ENCODE measurements at places on chromosomes 4 and X.

- no peak for DNase-seq
Observed at GRCh38 chrX:48785186-48785539, 1.2 kb upstream of the GATA1 start.

- DNase-seq, result no peak
Observed at GRCh38 chrX:44036336-44036735, 63.1 kb upstream of the NDP start.

DNA sequence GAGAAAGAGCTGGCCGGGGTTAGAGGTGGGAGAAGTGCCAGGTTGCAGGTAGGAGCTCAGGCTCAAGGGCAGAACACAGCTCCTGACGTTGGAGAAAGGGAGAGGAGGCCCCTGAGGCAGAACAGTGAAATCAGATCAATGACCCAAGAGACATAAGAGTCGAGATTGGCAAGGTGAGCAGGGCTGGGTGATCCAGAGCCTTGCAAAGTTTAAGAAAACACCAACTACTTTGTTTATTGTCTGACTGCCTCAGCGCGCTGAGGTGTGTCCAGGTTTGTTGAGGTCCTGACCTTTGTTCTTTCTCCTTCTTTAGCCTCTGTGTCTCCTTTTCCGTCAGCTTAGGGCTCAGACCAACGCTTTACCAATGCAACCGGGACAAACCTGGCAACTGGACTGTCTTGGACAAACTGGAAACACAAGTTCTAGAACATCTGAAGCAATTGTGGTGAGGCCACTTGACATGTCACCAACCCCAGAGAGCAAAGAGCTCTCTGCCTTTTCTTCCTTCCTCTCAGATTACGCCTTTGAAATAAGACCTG, 28.3 kb downstream of the CHRNA9 start:
- DNase-seq, result no peak

- no peak for DNase-seq
Observed at GRCh38 chrX:30910124-30910860, 21.2 kb upstream of the TAB3 start.

- no peak for DNase-seq
Observed at GRCh38 chr4:153211986-153212728, 7.9 kb downstream of the TRIM2 start.

DNA sequence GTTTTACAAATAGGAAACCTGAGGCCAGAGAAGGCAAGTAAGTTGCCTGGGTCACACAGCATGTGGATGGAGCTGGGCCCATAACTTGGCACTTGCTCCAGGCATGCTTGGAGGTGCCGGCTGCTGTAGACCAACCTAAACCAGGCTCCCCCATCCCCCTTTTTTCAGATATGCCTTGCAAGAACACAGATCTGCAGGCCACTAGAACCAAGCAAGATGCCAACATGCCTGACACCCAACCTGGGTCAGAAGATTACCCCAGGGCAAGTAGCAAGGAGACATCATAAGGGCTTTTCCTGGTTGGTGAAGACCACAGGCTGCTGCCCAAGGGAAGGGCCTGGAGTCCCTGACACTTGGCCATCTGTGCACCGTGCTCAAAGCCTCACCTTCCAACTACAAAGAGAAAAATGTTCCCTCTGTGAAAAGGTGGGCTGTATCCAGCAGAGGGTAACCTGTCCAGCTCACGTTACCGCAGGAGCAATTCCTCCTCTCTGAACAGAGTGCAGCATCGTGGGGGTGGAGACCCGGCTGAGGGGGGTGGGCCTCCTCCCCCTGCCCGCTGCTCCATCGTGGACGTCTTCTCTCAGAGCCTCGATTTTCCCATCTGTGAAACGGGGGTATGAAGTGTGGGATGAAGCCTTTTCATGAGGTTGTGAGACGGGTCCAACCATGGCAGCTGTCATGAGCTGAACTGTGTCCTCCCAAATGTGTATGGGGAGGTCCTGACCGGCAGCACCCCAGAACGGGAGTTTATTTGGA, 23.0 kb downstream of the HMX1 start:
- DNase-seq, result no peak

GRCh38 chrX:124145749-124146148, 184.2 kb downstream of the STAG2 start:
- no peak for DNase-seq

- DNase-seq, result no peak
Observed at GRCh38 chr4:73998040-73999011, at the start of gene CXCL5. Gene CXCL5 (minus strand): TSS chr4:73998677. CDS start chr4:73998581, 96 bp downstream.

GRCh38 chr4:124484940-124485339, 227.6 kb downstream of the ANKRD50 start:
- DNase-seq, result no peak

- DNase-seq, result no peak
Observed at GRCh38 chr4:188661502-188661901, 522.3 kb downstream of the TRIML1 start.

DNA sequence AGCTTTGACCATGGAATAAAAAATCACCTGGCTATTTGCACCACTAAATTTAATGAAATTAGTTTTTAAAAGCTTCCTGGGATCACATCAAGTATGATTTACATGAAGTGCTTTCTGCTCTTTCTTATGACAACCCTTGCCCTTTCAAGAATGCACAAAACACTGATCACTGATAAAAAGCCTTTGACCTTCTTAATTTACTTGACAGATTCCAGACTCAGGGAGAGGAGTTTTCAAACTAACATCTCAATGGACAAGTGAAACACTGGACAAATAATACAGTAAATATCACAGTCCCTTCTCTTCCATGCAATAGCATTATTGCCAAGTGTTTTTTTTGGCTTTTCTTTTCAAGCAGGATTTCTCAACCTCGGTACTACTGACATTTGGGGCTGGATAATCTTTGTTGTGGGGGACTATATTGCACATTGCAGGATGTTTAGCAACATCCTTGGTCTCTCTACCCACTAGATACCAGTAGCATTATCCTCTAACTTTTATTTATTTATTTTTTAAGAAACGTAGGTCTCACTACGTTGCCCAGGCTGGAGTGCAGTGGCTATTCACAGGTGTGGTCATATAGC, 86.3 kb downstream of the ZNF827 start:
- DNase-seq, result no peak

GRCh38 chr4:182449186-182449929, 206.2 kb downstream of the TENM3 start:
- no peak for DNase-seq

GRCh38 chr4:164446516-164446915, 307.4 kb upstream of the SMIM31 start:
- DNase-seq, result no peak

DNA sequence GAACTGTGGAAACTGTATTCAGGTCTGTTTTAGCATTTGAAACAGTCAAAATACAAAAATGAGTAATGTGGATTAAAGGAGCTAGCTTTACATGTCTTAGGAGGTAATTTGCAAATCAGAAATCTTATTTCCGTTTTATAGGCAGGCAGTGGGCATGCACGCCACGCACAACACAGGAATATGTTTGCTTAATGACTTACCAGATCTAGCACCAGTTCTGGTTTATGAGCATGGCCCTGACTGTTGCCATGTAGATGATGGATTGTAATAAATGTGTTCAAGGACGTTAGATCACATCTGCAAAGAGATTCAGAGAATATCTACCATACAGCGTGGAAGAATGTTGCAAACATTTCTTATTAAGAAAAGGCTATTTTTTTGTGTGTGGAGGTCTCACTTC, 344.5 kb upstream of the NR3C2 start:
- no peak for DNase-seq

DNA sequence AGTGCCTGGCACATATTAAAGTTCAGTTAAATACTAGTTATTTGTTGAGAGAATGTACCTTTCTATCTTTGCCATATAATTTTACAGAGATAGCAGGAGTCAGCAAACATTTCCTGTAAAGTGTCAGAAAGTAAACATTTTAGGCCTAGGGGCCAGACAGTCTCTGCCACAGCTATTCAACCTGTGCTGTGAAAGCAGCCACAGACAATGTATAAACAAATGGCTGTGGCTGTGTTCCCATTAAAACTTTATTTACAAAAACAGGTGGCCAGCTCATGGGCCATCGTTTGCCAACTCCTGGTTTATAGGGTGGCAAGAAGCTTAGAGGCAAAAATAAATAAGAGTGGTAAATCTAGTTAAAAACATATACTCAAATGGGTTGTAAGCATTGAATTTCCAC, 34.0 kb upstream of the BRS3 start:
- no peak for DNase-seq

DNA sequence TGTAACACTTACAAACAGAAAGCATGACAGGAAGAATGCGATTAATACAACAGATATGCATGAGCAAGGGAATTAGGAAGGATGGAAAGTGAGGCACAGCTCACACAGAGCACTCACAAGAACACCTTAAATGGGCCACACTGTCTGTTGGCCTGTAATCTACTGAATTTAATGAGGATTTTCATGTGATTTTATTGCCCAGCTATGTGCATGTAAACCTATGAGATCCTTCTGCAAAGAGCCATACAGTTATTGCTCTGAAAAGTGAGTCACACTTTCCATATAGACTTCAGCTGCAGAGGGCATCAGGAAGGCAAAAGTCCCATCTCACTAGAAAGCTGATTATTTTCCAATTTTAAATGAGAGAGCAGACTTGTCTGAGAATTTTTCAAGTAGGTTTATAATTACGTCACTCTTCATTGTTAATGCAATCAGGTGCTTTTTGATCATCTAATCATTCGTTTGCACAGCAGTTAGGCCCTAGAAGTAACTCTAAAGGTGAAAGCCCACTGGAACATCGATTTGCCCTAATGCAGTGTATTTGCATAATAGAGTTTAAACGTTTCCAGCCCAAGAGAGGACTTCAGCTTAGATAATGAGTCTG, 832.7 kb upstream of the INTU start:
- DNase-seq, result no peak

DNA sequence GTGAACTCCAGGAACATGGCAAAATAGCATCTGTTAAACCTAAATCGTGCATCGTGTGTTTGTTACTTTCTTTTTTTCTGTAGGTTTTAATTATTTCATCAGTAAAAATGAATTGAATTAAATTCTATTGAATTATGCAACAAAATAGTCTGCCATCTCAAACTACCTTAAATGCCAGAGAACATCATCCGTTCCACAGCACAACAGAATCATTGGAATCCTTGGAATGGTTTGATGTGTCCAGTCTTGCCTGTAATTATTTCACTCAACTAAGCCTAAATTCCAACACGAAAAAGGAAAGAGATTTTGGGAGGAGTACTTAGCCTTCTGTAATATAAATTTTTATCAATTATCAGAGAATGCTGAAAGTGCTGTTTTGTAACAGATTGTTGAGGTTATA, 17.1 kb upstream of the SLC7A11 start:
- DNase-seq, result no peak

DNA sequence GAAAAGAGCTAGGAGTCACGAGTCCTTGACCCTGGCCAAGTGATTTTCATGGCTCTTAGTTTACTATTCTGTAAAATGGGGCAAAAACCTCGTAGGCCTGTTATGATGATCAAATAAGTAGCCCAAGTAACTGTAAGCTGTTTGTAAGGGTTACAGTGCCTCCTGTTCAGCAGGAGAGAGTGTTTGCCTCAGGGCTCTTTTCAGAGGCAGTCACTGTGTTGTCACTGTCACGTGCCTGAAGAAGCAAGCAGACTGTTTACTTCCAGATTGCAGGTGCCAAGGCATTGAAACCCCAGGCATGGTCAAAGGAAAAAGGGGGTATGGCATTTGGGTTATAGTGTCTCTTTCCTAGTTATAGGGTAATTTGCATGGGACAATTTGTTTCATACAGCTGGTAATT, 4.5 kb downstream of the RAB39B start:
- DNase-seq, result no peak

- DNase-seq, result no peak
Observed at GRCh38 chrX:150968862-150969720, 14.0 kb upstream of the HMGB3 start.

DNA sequence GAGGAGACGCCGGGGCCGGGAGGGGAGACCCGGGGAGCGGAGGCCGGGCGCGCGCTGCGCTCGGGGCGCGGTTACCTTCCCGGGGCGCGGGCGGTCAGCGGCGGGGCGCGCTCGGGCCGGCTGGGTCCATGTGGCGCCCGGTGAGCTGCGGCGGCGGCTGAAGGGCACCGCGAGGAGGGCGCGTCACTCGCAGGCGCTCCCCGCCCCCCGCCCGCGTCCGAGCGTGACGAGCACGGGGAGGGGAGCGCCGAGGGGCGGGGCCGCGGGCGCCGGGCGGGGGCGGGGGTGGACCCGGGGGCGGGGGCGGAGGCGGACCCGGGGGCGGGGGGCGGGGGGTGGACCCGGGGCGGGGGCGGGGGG, at the start of gene CPLX1:
Gene CPLX1, minus strand, starts transcription at position 159 of the 360 bp plus-strand sequence. CDS start 1,607 bp downstream, outside the sequence.
- peak; percentile 23 for DNase-seq

DNA sequence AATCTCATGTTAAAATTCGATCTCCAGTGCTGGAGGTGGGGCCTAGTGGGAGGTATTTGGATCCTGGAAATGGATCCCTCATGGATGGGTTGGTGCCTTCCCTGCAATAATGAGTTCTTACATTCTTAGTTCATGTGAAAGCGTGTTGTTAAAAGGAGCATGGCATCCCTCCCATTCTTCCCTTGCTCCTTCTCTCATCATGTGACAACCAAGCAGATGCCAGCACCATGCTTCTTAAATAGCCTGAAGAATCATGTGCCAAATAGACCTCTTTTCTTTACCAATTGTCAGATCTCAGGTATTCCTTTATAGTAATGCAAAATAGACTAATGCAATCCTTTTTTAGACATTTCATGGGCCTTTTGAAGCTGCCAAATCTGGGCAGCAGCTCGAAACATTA, 29.0 kb upstream of the CLNK start:
- DNase-seq, result no peak

DNA sequence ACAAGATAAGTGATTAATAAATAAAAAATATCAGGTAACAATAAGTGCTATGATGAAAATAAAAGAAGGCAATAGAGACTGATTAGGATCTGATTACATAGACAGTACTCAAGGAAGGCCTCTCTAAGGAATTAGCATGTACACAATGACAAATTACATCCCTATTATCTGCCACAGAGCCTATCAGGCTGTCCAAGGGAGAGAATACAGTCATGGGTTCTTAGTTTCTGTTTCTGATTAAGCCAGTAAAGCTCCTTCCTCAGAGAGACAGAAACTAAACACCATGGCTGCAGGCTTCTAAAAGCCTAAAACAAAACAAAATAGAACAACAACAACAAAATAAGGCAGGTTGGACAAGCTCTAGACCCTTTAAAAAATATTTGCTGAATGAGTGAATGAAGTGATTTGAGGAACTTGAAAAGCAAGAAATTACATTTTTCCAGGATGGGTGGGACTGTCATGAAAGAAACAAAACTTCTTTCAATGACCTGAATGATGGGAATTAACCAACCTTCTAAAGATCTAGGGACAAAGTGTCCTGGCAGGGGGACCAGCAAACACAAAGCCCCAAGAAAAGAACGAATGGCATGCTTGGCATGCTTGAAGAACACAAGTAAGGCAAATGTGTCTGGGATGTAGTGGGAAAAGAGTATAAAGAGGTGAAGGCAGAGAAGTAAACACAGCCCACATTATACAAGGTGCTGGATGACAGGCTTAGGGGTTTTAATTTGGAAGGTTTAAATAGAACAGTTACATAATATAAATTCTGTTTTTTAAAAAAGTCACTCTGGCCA, 44.1 kb downstream of the NAA11 start:
- no peak for DNase-seq

- DNase-seq, result peak; percentile 54
Observed at GRCh38 chr4:2364654-2365053, 53.8 kb downstream of the ZFYVE28 start.

- peak; percentile 19 for DNase-seq
Observed at GRCh38 chrX:153726286-153727122, 1.8 kb downstream of the ABCD1 start.

- no peak for DNase-seq
Observed at GRCh38 chr4:41880022-41880837, 55.0 kb upstream of the TMEM33 start.
